ENCODE measurements at places on chromosomes 16 and 17.

DNA sequence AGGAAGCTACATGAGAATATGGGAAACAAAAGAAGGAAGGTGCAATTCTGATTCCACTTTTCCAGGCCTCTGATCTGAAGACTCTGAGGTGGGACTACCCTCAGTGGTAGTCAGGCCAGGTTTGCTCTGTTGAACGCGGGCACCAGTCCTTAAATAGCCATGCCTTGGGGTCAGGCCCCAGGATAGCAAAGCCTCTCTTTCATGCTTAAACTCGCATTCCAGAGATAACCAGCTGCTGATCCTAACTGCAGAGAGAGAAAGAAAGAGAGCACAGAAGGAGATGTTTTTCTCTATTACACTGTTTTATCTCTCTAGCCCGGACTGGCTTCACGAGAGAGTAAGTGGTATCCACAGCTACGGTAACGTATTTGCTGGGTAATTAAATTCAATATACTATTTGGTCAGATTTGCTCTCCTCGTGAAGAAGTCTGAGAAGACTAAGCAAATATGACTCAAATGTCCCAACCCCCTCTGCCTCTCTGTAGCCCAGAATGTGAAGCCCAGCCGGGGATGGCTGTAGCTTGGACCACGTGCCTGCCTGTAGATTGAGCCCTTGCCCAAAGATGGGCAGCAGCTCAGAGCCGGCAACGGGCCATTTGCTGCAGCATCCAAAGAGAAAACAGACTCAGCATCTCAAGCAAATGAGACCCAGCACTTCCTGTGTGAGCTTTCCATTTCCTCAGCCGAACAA is 122.2 kb downstream of the SMG6 start:
- no peak for DNase-seq

GRCh38 chr17:31391496-31391949 is at the start of gene RAB11FIP4:
TSS of gene RAB11FIP4 (plus strand) at chr17:31391675. CDS start at chr17:31391853, 178 bp downstream.
- DNase-seq = peak; percentile 37

DNA sequence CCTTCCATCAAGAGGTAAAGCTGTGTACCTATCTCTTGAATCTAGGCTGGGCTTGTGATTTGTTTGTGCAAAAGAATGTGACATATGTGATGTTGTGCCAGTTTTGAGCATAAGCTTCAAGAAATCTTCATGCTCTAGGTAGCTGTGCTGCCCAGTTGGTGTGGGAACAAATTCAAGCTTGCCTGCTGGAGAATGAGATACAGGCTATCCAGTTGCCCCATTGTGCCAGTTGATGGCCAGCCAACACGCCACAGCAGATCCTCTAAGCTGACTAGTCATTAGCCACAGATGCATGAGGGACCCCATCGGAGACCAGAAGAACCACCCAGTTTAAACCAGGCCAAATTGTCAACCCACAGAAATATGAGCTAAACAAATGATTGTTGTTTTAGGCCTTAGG is 180.5 kb upstream of the MPHOSPH6 start:
- no peak for DNase-seq

DNA sequence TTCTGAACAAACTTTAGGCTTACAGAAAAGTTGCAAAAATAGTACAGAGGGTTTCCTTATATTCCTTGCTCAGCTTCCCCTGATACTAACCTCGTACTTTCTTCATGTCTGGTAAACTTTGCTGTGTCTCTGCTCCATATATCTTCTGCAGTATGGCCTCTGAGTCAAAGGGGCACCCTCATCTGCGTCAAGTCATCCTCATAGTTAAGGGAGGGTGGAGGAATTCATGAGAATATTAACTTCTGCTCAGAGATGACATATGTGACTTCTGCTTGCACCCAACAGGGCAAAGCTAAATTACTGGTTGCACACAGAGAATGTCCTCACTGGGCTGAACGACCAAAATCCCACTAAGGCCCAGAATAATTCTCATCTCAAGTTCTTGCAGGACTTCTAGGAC is 4.3 kb upstream of the CCL7 start:
- no peak for DNase-seq

DNA sequence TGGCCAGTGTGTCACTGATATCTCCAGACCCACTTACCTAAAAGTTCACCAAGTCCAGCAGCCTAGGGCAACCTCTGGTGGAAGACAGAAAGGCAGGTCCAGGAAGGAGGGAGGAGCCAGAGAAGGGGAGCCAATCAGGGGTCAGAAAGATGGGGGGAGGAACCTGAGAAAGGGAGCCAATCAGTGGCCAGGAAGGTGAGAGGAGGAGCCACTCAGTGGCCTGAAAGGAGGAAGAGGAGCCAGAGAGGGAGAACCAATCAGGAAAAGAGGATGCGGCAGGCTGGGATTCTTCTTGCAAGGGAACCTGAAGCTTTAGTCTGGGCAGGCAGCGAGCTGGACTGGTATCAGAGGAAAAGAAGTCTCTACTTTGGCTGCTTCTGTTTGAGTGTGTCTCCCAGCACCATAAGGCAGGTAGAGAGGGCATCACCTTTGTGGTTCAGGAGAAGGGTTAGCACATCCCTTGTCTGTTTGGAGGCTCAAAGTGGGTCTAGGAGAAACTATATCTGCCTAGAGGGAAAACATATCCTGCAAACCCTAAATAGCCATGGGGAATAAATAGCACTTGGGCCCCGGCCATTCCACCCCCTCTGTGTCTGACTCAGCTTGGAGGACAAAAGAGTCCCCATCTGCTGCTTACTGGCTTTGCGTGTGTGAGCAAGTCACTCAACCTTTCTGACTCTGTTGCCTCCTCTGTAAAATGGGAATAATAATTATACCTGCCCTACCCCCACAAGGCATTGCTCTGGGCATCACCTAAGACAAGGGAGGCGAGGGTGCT is 43.4 kb upstream of the CRHR1 start:
- DNase-seq = peak; percentile 35

GRCh38 chr17:44001461-44001920 is 2.9 kb upstream of the NAGS start:
- no peak for DNase-seq

GRCh38 chr17:59763861-59764260 is 56.4 kb downstream of the VMP1 start:
- DNase-seq = no peak
